ENCODE measurements at places on chromosomes 3 and 15.

GRCh38 chr3:135238871-135239614, 444.0 kb downstream of the EPHB1 start:
- DNase-seq, result no peak

DNA sequence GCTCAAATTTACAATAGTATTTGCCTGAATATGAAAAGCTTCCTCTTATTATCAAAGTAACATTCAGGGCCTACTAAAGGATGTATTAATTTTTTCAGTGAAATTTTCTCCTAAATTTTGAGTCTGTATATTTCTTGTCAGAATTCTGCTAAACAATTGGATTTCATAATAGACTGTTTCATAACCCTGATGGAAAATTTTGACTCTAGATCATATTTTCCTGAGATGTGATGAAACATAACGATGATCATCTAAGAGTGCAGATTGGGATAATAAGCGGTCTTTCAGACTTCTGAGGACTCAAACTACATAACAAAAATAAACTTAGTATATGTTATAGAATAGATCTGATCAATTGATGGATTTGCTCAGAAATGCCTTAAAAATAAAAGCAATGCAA, 574.5 kb upstream of the TBL1XR1 start:
- DNase-seq, result no peak

DNA sequence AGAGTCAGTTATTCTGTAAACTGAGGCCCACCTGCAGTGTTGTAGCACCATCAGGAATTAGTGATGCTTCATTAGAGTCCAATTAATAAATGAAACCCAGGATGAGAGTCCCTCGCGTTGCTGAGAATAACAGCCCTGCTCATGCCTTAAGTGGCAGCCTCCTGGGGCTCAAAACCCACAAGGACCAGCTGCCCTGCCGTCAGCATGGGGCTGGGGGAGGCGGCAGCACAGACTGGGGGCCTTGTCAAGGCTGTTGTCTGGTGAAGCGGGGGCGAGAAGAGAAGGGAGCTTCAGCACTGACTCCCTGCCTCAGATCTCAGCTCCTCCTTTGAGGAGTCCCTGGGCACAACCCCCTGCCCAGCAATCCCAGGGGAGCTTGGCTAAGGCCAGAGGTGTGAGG, 21.0 kb downstream of the CCDC33 start:
- no peak for DNase-seq

DNA sequence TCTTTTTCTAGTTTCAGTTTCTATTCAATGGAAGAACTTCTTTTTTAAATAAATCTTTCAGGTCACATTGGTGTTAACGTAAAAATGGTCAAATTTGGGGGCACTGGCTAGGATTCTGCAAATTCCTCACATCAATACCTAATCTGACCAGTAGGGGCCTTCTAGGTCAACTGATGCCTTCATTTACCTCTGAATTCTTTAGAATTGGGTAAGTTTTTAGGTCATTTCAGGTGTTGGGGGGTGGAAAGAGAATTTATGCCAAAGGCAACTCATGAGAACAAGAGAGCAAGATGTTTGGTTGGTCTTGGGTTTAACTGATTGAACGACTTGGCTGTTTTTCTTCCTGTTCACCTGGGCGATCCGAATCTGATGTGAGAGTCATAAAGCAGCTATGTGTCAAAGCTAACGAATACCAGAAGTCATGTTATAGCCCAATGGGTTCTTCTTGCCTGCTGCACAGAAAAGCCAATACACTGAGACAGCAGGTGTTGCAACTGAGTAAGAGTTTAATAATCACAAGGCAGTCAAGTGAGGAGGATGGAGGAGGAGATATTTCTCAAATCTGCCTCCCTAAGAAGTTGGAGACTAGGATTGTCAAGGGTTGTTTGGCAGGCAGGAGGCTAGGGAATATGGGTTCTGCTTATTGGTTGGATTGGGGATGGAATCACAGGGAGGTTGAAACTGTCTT, 15.3 kb downstream of the LRRC49 start:
- DNase-seq, result no peak

GRCh38 chr15:95086531-95087252, 855.3 kb downstream of the MCTP2 start:
- no peak for DNase-seq

DNA sequence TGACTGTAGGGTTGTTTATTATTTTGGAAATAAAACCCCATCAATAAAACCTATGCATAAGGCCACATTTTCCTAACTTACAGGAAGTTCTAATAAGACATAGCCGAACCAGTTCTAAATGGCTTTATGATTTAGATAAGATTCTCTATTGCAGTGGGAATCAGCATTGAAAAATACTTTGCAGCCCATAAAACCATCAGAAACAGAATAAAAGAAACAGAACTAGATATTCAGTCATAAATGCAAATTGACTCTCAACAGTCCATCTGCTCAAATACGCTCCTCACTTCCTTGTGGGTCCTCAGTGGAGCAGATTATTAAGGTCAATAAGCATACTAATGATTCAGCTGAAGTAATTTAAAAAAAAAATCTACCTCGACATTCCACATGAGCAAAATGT, 8.8 kb downstream of the SATB1 start:
- DNase-seq, result no peak

- DNase-seq, result no peak
Measured at GRCh38 chr15:48427960-48428547, 96.8 kb downstream of the DUT start.

DNA sequence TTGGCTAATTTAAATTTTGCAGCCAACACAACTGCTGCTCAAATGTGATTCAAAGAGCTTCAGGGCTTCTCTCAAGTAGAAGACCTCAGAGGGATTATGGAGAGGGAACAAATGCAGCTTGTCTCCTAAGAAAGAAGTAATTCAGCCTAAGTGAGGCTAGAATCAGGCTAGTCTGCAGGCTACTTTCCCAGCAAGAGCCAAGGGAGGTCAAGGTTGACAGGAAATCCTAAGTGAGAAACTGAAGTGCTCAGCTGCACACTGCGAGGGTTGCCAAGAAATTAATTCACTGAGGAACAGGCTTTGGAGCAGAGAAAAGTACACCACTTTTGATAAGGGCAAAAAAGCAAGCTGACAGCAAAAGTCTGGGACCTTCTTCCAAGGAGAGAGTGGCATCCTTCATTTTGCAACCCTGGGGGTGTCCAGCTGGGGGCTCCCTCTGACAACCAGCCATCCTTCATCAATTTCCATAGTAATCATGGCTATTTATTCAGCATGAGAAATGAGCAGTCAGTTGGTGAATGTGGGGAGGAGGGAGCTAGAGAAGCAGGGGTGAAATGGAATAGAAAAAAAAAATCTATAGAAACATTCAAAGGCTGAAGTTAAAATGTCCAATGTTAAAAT, 646.4 kb upstream of the ADAMTS9 start:
- peak; percentile 61 for DNase-seq

DNA sequence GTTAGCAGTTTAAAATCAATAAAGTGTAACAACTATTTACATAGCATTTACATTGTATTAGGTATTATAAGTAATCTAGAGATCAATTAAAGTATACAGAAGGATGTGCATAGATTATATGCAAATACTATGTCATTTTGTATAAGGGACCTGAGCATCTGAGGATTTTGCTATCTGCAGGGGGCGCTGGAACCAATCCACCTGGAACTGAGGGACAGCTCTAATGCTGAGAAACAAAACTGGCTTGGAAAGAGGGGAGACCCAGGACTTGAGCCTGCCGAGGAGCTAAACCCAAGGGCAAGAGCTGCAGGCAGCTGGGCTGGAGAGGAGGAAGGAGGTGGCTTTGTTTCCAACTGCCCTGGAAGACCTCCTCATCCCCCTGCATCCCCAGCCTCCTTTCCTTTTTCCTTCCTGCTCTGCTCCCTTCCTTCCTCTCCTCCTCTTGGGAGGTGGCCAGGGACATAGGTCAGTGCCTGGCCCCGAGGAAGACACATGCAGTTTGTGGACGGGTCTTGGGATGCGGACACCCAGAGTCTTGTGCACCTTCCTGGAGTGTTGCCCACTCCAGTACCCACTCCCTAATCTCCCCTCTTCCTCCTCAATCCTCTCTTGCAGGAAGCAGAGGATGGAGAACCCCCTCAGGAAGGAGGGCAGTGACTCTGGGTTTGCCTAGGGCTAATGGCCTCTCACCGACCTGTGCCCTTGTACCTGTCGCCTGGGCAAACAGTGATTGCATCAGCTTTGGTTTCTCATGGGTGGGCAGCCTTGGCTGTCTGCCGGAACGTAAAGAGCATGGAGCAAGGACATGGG, 825 bp upstream of the RTP3 start:
- no peak for DNase-seq

GRCh38 chr15:56074481-56075265, 81.3 kb upstream of the NEDD4 start:
- no peak for DNase-seq

GRCh38 chr3:62659660-62660059, 215.6 kb downstream of the CADPS start:
- DNase-seq, result no peak

GRCh38 chr3:128392818-128393544, 73.7 kb downstream of the DNAJB8 start:
- DNase-seq, result no peak

DNA sequence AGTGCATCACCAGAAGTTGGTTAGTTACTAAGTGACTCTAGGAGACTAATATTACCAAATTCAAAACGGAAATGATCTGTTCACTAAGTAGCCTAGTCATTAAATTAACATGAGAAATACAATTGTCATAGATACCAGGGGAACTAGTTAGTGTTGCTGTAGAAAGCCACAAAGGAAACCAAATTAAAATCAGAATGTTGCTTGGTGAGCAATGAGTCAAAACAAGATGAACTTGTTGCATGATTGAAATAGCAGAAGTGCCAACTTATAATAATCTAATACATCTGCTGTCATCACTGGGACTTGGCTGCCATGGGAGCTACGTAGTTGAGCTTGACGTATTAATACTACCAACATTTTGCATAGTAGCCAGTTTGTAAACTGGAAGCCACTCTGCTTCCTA, 458.1 kb downstream of the DIPK2A start:
- DNase-seq, result no peak

GRCh38 chr3:69819282-69819681, 80.0 kb downstream of the MITF start:
- peak; percentile 52 for DNase-seq

GRCh38 chr15:83914906-83915305, 261.0 kb downstream of the ADAMTSL3 start:
- no peak for DNase-seq

- DNase-seq, result peak; percentile 77
Measured at GRCh38 chr3:66407611-66408218, 93.1 kb downstream of the LRIG1 start.

GRCh38 chr3:98322101-98322500, 31.6 kb upstream of the OR5K4 start:
- no peak for DNase-seq

- no peak for DNase-seq
Measured at GRCh38 chr3:67765575-67765974, 111.2 kb upstream of the SUCLG2 start.

DNA sequence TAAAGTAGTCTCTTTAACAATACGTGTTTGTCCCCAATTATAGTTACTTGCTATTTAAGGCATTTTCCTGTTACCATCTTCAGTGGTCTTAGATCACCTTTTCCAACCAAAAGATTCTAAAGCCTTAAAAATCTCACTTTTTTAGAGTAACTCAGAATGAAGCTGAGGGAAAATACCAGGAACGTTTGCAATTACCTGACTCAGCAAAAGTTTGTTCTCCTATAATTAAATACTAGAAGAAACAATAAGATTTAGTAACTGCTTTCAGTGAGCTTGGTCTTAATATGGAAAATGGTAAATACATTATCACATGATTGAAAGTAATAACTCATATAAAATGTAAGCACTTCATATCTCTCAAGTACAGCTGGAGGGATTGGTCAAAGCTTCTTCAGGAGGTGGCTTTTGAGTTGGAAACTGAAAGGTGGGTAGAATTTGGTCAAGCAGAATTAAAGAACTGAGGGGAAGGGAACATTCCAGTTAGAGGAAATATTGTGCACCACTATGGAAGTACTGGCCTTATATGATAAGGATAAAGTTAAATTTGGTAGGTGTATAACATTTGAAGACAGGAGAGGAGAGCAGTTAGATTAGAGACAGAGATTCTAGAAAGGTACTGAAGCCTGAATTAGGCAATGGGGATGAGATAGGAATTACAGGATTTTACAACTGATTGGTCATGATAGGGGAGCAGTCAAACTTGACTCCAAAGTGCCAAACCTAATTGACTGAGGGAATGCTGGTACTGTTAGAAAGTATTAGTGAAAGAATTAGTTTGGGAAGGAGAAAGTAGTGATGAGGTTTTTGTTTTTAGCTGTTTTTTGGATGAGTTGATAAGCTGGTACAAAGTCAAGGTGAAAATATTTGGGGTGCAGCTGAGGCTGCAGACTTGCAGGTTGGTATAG, 21.9 kb downstream of the TSC22D2 start:
- no peak for DNase-seq

- DNase-seq, result no peak
Measured at GRCh38 chr3:158808697-158809096, 6.8 kb downstream of the MFSD1 start.

GRCh38 chr3:12508291-12508700, 24.0 kb downstream of the TSEN2 start:
- no peak for DNase-seq

DNA sequence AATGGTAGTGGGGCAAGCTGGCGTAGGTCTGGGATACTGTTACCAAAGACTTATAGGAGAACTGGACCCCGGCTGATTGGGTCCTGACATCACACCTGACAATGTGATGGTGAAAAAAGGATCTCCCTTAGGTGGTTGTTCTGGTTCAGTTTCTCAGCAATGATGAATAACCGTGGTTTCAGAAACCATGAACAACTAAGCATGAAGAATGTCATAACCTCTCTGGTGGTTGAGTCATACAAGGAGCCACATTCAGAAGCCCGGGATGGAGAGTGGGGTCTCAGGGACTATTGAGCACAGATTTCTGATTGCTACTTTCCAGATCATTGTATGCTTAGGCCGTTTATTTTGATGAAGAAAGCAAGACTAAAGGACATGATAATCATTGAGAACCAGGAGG, 17.4 kb downstream of the GPR160 start:
- no peak for DNase-seq

GRCh38 chr3:170714122-170714521, 128.2 kb upstream of the SLC7A14 start:
- DNase-seq, result no peak

- no peak for DNase-seq
Measured at GRCh38 chr15:25773248-25773647, 89.9 kb downstream of the ATP10A start.

DNA sequence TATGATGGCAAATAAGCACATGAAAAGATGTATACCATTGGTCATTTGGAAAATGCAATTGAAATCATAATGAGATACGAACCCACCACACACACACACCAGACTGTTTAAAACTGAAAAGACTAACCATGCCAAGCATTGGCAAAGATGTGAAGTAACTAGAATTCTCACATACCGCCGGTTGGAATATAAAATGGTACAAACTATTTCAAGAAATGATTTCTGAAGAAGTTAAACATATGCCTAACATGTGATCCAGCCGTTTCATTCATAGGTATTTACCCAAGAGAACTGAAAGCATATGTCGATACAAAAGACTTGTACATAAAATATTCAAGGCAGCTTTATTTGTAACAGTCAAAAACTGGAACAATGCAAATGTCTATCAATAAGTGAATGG, 28.9 kb downstream of the HES1 start:
- no peak for DNase-seq

DNA sequence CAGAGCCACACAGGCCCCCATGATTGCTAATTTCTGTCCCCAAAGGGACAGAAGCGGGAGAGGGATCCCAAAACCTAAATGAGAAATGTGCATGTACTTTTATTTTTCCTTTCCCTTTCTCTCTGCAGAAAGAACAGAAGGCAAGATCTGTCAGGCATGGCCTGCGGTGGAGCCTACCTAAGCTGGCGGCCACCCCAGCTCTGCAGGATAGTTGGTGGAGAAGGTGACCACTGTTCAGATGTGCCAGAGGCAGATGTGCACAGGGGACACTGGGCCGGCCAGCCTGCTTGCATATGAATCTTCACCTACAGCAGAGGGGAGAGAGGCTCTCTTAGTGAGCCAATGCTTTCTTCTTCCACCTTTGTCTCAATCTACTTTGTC, 2.1 kb upstream of the AMOTL2 start:
- DNase-seq, result no peak

All from femur (tissue), 1 donor.